ENCODE measurements at places on chromosomes 2 and 18.

DNA sequence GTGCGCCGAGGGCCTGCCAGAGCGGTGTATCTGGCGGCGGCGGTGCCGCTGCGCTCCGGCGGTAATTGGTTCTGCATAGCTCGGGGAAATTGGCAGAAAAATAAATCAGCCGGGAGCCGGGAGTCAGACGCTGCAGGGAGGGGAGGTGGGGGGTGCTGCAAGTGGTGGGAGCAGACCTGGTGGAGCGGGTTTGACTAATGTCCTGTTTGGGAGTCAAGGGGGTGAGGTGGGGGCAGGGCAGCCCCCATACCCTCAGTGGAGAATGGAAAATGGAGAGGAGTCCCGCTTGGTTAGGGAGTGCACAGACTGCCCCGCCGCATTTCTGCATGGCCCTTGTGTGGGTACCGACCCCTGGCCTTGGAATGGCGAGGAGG lies 107.3 kb downstream of the DYSF start:
- DNase-seq = no peak

DNA sequence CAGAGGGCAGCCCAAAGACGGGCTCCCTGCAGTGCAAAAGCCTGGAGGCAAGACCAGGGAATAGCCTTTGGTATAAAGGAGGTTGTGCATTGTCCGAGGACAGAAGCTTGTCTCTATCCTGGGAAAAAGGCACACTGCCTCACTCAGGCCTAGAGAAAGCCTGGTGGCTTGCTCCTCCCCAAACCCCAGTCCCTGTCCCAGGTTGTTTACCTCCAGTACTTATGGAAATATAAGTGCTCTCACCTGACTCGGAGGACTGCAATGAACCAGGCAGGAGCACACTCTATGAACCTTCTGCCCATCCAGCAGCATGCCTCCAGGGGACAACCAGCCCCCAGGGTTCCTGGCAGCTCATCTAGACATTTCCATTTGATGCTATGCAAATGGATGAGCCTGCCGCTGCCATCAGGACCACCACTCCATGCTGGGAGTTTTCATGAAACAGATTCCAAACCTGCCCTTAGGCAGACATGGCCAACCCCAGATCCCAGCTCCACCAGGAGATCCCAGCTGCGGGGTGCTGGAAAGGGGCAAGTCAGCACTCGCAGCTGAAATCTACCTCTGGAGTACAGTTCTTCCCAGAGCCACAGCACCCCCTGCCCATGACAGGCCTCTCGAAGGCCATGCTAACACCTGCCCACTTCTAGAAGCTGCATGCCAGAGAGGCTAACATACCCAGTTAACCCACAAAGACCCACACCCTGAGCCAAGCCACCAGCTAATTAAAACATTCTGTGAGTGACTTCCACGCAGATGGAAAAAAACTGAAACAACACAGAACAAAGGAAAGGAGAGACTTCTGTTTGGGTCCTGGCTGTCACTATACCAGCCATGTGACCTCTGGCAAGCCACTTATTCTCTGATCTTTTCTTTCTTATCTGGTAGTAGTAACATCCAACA lies 101.7 kb downstream of the TTC32 start:
- DNase-seq = peak; percentile 25

- no peak for DNase-seq
Observed at GRCh38 chr2:72037261-72037666, 110.4 kb downstream of the CYP26B1 start.

DNA sequence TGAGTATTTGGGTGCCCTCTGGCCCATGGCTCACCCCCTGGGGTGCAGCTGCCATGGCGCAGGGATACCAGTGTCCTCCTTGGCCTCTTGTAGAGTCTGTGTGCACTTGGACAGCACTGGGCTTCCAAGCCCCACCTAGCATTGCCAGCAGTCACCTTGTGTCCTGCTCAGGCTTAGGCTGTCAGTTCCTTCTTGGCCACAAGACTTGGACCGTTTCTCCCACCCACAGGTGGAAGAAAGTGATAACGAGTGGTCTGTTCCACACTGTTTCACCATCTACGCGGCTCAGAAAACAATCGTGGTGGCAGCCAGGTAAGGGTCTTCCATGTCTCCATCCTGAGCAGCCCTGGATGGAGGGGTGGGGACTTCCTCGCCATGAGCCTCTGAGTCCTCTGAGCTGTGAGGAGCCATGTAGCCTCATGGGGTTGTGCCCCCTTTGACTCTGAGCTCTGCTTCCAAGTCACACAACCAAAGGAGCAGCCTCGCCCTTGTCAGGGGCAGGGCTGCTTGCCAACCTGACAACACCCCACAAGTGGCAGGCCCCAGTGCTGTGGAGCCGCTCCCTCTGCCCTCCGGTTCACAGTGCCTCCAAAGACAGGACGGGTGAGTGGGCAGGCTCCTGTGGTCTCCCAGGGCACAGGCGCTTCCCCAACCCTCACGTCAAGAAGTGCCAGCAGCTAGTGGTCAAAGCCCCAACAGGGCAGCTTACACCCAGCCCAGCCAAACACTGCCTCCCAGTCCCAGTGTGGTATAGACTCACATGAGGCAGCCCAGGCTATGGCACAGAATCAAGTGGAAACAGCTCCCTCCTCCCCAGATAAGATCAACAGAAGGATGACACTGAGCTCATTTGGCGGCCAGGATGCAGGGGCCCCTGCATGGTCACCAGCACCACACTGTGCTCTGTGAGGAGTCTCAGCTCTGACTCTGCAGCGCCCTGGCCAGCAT lies 18.4 kb downstream of the STK25 start:
- DNase-seq = no peak

- DNase-seq = peak; percentile 95
Observed at GRCh38 chr2:41909584-41909983, 138.2 kb upstream of the PKDCC start.

- peak; percentile 69 for DNase-seq
Observed at GRCh38 chr2:187826023-187826422, 271.8 kb upstream of the TFPI start.

GRCh38 chr2:6369266-6369665 lies 496.4 kb downstream of the CMPK2 start:
- no peak for DNase-seq

DNA sequence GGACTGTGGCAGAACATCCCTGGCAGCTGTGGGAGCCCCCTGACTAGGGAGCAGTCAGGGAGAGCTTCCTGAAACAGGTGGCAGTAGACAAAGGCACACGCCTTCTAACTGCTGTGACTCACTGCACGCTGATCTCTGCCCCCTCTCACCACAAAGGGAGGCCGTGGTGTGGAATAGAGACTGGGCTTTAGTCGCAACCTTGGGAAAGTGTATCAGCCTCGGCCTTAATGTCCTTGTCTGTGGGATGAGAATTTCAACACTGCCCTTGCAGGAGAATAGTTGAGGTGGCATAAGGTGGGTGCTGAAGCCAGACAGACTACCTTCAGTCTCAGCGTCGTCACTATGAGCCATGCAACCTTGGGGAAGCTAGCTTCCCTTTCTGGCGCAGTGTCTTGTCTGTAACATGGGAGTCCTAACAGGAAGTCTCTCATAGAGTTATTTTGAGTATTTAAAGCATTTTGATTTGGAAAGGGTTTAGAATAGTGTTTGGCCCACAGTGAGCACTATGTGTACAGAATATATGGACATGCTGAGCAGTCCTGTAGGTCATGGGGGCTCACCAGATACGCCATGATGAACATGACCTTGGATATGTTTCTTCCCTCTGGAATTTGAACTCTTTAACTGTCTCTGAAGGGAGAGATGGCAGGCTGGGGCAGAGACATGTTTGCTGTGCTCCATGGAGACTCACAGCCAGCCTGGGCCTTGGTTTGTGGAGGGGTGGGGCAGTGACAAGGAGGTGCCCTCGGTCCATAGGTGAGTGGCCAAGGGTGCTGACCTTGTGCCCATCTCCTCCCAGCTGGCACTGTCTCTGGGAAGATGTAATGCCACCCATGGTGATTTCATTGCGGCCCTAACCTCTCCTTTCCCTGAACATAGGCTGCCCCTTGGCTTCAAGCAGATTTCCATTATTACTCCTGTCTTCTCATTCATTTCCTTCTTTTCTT lies 29.5 kb upstream of the SMAD7 start:
- no peak for DNase-seq

GRCh38 chr2:25311865-25312575 lies 29.7 kb downstream of the DNMT3A start:
- peak; percentile 30 for DNase-seq

DNA sequence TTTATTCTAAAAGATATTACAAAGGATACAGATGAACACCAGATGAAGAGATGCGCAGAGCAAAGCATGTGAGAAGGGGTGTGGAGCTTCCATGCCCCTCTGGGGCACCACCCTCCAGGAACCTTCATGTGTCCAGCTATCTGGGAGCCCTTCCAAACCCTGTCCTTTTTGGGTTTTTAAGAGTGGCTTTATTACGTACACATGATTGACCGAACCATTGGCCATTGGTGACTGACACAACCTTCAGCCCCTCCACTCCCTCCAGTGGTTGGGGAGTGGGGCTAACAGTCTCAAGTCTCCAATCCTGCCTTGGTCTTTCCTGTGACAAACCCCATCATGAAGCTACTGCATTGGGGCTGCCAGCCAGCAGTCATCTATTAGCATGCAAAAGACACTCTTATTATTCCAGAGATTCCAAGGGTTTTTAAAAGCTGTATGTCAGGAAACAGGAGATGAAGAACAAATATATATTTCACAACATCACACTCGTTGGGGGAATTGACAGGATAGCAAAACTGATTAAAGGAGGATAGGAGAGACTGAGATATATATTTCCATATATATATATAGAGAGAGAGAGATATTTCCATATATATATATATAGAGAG lies 19.4 kb downstream of the IL1B start:
- DNase-seq = no peak

DNA sequence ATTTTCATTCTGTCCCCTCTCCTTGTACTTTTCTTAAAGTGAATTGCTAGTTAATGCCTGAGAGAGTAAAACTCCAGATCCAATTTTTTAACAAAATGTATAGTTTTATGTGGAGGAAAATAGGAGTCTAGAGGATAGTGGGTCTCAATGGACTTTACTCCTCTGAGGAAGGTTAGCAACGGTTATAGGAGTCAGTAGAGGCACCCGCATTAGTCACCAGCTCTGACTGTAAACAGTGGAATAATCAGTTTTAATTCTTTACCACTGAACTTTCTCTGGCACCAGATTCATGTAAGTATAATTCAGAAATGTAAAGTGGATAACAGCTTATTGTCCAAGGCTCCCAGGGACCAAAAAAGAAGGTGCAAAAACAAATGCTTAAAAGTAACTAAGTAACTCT lies 38.7 kb upstream of the HNMT start:
- DNase-seq = no peak

GRCh38 chr2:33021542-33022227 lies 74.9 kb downstream of the LTBP1 start:
- DNase-seq = no peak

GRCh38 chr2:215931256-215931903 lies 82.0 kb downstream of the MREG start:
- peak; percentile 73 for DNase-seq

DNA sequence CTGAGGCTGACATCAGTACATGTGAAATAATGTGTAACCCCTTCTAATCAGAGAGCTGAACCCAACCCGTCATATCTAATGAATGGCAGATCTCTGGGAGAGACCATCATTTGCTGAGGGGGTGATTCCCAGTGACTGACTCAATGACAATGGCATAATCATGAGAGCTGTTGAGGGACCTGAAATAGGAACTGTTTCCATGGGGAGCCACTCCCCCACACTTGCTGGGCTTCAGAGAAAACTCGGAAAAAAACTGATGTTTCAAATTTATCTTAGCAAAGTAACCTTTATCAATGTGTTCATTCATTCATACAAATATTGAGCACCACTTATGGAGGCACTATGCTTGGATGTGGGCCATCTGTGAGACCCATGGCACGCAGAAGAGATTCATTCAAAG lies 93.4 kb upstream of the ZBTB14 start:
- no peak for DNase-seq

DNA sequence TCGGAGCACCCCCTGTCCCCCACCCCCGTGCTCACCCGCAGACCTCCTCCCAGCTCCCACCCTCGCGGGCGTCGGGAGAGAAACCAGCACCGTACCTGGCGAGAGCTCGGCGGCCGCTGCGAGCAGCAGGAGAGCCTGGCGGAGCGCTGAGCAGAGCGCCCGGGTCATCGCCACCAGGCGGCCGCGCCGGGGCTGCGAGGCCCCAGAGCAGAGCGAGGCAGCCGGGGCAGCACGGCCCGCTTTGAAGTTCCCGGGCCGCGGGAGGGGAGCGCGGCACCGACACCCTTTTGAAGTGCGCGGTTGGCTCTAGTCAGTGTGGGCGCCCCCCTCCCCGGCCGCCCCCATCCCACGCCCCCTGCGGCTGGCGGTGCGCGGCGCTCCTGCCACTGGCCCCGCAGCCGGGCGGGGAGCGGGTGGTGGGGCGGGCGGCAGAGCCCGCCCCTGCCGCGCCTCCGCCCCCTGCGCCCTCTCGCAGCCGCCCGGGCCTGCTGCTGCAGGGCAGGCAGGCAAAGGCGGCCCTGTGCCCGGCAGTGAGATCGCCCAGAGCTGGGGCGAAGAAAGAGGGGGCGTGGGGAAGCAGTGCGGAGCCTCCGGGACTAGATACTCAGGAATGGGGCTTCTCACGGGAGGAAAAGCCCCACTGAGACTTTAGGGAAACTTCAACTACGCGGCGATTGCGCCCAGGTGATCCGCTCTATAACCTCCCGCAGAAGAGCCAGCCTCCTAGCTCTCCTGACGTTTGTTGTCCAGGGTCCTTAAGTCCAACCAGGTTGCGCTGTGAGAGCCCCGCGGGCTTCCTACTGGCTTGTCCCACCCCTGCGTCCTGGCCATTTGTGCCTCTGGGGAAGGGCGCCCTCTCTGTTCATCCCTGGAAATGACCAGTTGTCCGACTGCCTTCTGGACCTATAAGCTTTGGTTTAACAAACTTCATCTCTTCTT lies at the start of gene ACVR1C:
Gene ACVR1C, minus strand, starts transcription at position 388 of the 939 bp plus-strand sequence. Its CDS starts 220 bp downstream, at position 168.
- peak; percentile 67 for DNase-seq

DNA sequence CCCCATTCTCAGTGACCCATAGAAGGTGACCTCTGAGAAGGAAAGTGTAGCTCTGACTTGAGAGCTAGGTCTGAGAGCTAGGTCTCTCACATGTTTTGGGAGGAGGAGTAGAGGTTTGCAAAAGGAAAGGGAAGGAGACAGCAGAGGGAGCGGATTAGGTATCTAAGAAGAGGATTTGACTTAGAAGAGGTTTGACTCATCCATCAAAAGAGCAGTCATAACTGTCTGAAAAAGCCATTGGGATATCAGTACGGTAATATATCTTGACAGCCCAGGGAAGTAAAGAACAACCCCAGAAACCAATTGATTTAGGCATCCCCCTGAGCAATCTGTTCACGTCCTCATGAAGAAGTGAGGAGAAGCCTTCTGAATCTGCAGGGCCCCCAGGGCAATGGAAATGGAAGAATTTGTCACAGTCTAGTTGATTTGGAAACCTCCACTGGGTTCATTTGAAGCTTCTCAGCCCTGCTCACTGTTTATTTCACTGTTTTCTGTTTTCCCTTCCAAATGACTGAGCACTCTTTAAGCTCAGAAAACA lies 19.3 kb downstream of the OXER1 start:
- no peak for DNase-seq

- no peak for DNase-seq
Observed at GRCh38 chr18:79601234-79601633, 78.4 kb upstream of the CTDP1 start.

DNA sequence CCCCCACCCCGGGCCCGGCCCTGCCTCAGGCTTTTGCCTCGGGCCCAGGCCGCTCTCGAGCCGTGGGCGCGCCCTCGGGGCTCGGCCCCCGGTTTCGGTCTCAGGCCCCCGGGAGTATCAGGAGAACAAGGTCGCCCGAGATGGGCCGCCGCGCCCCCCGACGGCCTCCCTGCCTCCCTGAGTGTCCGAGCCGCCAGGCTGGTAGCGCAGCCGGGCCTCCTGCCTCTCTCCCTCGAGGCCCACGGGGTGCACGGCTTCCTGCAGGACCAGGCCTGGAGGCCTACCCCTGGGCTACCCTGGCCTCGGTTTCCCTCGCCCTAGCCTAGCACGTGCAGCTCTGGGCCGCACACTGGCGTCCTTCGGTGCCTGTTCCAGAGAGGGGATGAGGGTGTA lies 8.4 kb downstream of the GBX2 start:
- no peak for DNase-seq

GRCh38 chr2:85066874-85067351 lies 66.3 kb upstream of the TCF7L1 start:
- peak; percentile 61 for DNase-seq
